Neural crest cell (in vitro differentiated cells): ENCODE measurements at places on chromosomes 4 and X.
A peak's percentile ranks its signal among the peaks of the same experiment; 100 is the strongest.

GRCh38 chrX:13123857-13124345 is 79.5 kb upstream of the FAM9C start:
- DNase-seq, result no peak

DNA sequence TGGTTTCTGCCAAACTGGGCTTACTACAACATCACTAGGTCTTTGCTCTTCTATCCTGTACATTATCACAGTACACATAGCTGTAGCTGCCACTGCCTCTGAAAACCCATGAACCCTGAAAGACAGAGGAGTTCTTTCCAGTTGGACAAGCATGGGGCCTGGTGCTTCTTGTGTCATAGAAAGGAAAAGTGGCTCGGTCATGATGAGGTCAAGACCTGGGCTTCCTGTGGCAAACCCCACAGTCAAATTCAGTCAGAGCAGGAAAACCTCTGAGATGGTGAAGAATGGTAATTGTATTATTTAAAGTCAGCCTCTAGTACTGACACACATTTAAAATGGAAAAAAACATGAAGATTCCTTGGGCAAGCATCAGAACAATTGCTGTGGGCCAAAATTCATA is 133.3 kb upstream of the PRPS2 start:
- no peak for DNase-seq

DNA sequence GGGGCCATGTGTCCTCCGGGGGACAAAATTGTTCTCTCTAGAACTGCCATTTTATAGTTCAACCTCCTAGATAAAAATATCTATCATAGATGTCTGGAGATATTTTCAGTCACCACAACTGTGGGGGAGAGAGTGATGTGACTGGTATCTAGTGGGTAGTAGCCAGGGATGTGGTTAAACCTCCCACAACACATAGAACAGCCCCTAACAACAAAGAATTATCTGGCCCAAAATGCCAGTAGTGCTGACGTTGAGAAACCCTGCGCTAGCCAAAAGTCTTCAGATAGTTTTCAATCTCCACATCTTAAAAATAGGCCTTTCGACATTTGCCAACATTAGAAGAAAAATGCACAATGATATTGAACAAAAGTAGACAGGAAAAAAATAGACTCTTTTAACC is 19.0 kb upstream of the SUPT20HL2 start:
- DNase-seq, result no peak

GRCh38 chr4:86818841-86819240 is 30.3 kb downstream of the SLC10A6 start:
- no peak for DNase-seq

GRCh38 chr4:26807330-26807729 is 53.3 kb upstream of the STIM2 start:
- DNase-seq, result no peak

GRCh38 chr4:128844931-128845330 is 35.4 kb downstream of the JADE1 start:
- DNase-seq, result no peak

- no peak for DNase-seq
These were observed 1472.8 kb downstream of the C4orf33 start for GRCh38 chr4:130568746-130569145.

GRCh38 chr4:57119054-57119651 is 9.0 kb upstream of the IGFBP7 start:
- DNase-seq, result no peak

DNA sequence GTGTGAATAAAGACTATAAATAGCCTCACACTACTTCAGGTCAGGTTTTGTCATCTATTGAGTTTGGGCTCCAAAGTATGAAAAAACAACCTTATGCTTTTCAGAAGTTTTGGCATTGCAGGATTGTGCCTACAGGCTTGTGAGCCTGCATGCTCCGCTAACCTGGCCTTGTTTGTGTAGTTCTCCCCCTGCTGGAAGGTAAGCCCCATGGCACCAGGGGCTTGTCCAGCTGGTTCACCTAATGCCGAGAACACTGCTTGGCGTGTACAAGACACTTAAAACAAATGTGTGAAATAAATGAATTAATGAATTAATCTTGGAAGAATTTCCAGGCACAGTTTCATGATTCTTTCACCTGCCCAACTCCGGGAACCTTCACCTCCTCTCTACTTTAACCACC is 1.8 kb upstream of the HSD17B10 start:
- DNase-seq, result peak; percentile 42

DNA sequence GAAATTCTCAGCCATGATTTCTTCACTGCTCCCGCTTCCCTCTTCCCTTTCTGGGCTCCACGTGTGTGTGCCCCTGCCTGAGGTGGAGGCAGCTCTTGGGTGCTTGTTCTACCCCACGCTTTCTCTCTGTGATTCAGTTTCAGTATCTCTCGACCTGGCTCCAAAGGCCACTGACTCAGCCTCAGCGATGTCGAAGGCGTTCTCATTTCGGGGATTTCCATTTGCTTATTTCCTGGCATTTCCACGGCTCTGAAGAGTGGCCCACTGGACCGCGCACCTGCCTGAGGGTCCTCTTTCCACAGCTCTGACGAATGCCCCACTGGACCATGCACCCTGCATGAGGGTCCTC is 52.4 kb downstream of the GAK start:
- DNase-seq, result no peak

DNA sequence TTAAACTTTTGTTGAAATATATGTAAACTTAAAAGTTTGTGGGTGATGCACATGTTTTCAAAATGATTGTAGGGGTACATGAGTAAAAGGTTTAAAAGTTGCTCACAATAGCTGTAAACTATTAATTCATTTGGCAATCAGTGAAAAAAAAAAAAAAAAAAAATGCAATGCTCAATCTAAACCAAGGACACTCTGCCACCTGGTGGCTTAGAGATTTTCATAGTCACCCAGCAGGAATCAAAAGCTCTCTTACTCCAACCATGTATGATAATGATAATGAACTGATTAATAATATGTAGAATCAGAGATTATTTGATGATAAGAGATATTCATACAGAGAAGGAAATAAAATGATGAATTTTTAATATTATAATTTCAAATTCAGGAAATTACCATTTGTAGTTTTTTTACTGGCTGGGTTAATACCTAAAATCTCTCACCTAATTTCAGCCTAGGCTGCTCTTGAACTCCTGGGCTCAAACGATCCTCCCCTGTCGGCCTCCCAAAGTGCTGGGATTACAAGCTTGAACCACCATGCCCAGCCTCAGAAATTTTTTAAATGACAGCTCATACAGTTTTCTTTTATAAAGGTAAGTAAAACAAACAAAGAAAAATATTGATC is 46.9 kb upstream of the SLC25A4 start:
- peak; percentile 22 for DNase-seq

GRCh38 chrX:120331116-120331515 is 19.9 kb upstream of the TMEM255A start:
- DNase-seq, result no peak

DNA sequence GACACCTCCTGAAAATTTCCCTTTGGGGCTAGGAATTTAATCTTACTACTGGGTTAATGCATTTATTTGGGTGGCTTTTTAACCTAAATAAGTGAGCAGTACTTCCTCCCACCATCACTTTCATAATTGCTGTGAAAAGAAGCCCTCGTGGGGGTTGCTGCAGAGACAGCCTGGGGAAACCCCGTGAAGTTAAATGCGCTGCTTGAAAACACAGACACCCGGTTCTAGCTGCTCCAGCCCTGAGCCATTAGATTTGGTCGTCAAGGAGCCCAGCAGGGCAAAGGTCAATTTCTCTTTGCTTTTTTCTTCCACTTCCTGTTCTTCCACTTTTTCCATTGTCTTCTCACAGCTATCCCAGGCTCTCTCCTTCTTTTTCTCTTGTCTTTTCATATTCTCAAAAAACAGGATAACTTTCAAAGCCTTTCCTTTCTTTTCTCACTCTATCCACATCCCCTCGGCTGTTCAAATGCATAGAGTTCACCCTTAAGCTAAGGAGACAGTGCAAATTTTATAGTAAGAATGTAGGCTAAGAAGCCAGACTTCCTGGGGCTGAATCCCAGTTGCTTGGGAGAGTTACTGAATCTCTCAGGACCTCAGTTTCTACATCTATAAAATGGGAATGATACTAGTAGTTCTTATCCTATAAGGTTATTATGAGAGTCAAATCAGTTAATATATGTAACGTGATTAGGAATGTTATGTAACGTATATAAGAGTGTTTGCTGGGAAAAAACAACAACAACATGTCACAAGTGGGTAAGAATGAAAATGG is 91.5 kb upstream of the ZNF827 start:
- no peak for DNase-seq

- no peak for DNase-seq
These were observed 105.2 kb upstream of the MAB21L2 start for GRCh38 chr4:150476776-150477175.

DNA sequence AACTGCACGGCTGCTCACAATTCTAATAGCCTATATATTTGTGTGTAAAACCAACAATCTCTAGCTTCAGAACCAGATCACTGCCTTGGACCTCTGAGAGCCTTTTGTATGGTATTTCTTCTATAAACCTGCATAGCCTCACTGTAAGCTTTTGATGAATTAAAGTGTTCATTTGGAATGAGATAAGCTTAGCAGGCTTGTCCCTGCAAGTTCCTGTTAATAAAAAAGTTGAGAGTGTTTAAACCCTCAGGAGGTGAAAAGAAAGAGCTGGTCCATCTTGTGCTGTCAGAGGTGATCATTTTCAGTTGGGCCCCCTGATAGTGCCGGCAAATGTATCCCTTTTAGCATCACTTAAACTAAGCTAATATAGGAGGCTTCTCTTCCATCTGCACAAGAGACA is 191.8 kb downstream of the GPC3 start:
- no peak for DNase-seq

DNA sequence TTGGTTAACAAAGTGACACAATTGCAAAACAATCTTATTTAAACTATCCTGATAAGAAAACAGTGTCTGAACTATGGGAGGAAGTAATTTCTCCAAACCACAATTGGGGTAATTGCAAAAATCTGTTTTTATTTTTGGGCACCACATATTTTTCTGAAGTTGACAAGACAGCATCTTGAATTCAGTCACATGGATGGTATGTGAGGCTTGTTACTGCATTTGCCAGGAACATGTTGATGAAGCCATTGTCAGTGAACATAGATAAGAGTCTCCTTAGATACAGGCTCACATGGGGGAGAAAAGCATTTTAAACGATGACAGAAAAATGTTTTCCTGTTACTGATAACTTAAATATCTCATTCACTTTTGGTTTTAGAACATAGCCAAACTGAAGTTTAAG is 5.5 kb upstream of the USP53 start:
- no peak for DNase-seq

DNA sequence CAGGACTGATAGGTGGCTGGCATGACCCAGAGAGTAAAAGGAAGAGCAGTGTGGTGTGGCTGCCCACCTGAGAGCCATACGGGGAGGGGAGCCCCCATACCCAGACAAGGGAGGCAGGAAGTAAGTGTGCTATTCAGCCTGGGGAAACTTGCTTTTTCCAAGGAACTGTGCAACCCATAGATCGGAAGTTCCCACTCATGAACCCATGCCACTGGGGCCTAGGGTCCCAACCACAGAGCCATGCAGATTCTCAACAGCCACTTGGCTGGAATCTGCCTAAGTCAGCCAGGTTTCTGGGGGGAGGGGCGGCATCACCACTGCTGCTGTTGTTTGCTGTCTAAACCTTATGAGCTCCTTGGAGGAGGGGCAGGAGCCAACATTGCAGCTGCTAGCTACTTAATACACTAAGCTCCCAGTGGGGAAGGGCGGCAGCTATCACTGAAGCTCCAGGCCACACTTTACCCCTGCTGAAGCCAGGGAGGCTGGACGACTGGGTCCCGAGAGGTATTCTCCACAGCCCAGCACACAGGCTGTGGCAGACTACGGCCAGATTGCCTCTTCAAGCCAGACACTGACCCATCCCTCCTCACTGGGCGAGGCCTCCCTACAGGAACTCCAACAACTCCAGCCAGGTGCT is 410.4 kb downstream of the INPP4B start:
- no peak for DNase-seq

- no peak for DNase-seq
These were observed 71.8 kb downstream of the C4orf33 start for GRCh38 chr4:129167640-129168260.

DNA sequence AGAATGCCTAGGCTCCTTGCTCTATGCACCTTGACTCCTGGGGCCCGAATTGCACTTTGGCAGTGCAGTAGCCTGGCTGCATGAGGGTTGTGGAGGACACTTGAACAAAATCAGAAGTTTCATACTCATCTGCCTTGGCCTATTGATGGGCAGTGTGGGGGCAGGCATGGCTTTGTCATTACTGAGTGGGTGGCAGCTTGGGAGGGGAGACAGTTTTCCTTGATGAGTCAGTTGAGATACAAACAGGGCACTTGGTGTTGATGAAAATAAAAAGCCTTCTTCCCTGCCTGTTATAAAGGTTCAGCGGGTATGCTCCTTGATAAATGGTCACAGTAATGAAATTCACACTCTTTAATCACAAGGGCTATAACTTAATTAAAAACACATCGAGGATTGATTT is 126.8 kb upstream of the MAMLD1 start:
- no peak for DNase-seq

DNA sequence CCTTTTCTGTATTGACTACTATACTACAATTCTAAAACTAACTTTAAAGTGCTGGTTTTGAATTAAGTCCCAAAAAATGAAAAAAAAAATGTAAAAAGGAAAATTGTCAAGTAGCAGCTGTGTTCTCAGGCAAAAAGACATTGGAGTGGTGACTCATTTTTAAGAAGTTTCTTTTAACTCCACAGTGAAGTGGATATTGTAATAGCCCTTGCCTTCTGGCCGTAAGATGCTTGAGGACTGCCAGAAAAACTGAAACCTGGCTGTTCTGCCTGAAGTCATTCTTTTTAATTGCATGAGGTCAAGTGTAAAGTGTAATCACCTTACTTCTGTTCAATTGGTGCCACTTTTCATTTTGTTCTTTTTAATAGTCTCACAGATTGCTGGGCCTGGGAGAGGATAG is 28.9 kb downstream of the SPANXD start:
- no peak for DNase-seq

DNA sequence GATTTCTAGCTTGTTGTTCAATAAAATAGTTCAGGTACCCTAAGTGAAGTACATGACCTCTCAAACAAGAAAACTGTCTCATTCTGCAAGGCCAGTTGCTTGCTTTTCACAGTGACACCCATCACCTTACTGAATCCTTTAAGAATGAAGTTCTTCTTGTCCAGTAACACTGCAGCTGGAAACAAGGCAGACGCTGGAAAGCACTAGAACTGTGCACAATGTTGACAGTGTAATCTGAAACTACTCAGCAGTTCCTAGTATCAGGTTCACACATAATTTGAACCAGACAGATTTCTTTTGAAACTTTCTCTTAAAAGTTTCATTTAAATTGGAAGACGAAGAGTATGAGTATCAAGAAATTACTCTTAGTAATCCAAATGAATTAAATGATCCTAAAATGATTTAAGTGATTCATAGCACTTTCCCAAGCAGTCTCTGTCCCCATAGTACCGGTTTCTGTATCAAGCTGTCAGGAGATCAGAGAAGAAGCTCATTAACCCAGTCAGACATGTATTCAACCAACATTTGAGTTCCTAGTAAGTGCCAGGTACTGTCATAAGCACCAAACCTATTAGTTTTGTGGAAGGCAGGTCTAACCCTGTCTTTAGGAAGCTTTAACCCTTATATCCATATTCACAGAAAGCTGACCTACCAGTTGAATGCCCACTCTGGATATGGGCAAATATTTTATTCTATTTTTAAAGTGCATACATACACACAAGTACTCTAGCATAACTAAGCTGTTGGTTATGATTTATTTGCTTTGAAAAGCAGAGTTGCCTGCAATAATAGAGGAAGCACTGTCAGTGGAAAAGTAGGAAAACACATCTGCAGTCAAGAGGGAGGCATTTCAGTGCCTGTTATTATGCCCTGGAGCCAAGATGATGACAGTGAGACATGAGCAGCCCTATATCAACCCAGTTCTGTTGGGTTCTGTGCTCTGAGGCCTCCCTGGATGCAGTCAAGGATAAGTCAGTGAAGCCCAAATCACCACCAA is 63.6 kb downstream of the PALLD start:
- DNase-seq, result no peak

GRCh38 chr4:89382439-89382838 is 74.8 kb upstream of the GPRIN3 start:
- no peak for DNase-seq
